Stimulated activated CD8-positive, alpha-beta memory T cell treated with anti-CD3 and anti-CD28 coated beads, Interleukin-4, amount 100 ng/mL, for 1 hour (primary cell): ENCODE measurements at places on chromosomes 1 and 21.

- no peak for DNase-seq
Observed at GRCh38 chr1:91611483-91611917, 110.8 kb downstream of the CDC7 start.

DNA sequence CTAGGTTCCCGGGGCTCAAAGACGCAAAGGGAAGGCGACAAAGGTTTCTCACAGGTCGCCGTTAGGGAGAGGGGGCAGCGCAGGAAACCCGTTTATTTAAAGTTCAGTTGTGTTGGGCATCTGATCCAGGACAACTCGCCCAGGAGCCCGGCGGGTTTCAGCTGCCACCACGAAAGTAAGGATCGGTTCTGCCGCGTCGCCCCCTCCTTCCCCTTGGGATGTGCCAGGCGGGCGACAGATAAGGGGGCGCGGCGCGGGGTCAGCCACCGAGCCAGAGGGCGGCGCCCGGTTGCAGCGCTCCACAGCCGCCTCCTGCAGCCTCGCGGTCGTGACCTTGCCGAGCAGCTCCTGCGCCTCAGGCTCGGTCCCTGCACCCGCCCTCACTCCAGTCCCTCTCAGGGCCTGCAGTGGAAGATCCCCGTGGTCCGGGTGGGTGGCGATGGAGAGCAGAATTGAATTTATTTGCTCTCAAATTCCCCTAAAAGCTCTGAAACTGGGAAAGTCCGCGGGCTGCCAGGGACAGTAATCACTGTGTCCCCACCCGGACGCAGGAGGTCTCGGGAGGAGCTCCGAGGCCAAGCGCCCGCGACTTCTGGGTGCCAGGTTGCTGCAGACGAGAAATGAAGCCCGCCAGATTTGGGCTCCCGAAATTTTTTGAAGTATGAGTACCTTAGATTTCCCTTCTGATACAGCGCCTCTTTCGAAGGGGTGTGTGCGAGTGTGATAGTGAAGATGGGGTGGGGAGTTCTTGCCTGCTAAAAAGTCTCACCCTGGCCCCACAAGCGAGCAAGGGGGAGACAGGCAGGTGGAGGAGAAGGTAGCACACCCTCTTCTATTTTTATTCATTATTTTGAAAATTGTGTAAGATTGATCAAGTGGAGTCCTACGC lies 28.4 kb upstream of the NFIA start:
- DNase-seq, result no peak

DNA sequence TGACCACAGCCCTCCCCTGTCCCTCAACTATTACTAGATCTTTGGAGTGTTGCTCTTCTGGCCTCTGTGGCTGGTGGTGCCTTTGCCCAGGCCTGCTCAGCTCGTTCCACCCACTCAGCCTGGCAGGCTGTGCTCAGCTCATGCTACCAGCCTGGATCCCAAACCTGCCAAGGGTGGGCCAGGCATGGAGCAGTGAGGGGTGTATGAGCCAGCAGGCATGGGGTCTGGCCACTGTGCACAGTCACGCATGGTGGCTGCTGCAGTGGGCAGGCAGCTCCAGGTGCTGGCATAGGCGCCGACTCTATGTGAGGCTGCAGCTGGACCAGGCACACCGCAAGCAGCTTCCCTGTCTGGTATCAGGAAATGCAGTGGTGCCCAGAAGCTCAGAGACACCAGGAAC lies 449.9 kb downstream of the MATN1 start:
- no peak for DNase-seq

DNA sequence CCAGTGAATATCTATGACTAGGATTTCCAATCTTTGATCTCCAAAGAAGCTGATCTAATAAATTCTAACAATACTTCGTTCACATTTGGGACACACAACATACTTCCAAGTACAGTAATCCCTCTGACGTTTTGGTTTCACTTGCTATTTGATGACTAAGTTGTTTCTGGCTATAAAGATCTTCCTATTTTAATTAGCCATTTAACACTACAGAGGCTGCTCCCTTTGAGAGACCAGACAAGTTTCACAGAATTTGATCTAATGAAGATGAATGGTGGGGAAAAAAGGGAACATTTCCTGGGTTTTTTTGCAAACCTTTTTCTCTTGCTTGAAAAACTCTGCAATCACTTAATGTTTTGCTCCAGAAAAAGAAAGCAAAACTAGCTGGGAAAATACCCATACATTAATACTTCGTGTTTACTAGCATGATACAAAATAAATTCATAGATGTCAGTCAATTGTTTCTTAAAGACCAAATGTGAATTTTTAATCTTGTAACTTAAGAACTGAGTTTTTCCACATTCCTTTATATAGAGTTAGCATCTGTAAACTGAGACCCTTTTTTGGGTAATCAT lies 28.0 kb upstream of the GLIS1 start:
- DNase-seq, result no peak

DNA sequence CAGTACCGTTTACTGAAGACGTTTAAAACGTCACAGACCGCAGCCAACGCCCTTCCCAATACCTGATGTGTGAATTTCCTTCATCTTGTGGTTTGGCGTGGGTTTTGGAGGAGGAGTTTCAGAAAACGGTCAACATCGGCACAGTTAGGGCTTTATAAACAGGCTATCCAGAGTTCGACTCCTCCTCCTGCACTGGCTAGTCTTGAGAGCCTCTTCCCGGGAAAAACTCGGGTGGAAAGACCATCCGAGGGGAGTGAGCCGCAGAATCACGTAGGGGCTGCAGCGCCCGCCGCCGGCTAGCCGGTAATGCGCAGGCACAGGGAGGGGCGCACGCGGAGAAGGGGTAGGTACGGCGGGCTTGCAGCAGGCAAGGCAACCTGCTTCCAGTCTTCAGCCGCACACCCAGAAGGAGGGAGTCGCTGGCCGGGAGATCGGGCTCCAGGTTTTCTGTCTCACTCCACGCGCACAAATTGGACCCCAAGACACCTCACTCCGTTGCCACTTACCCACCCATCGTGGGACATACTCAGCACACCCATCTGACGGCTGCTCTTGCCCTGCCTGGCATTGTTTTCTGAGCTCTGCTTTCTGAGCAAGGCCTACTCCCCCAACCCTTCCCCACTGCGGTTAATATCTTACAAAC lies 25.4 kb downstream of the SLC19A2 start:
- DNase-seq, result no peak

- no peak for DNase-seq
Observed at GRCh38 chr1:170530972-170531757, 801 bp upstream of the GORAB start.
